ENCODE measurements at places on chromosomes 11 and 22.

DNA sequence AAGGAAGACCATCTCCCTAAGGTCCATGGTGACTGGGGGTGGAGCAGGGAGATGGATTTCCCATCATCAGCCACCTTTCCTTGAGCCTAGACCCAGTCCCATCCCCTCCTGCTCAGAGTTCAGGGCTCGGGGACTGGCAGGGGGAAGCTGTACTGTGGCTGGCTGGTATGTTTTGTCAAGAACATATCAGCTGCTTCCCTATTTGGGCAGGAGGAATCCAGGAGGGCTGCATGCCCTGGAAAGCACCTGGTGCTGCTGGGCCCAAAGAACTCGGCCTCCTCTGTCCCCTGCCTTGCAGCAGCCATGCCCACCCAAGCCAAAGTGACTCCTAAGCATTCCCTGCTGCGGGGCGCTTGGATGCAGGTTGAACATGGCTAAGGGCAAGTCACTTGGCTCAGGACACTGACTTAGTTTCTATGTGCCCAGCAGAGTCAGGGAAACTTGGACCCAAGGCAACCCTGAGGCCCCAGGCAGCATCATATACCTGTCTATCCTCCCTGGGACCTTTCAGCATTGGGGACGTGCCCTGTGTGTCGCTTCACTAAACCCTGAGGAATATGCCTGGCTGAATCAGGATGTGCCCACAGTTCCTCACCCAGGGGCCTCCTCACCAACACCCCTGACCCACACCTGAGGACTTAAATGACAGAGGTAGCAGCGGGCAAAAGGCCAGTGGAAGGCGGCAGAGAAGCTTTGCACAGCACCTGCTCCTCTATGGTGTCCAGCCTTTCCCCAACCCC is 43.1 kb downstream of the BUD13 start:
- no peak for DNase-seq

DNA sequence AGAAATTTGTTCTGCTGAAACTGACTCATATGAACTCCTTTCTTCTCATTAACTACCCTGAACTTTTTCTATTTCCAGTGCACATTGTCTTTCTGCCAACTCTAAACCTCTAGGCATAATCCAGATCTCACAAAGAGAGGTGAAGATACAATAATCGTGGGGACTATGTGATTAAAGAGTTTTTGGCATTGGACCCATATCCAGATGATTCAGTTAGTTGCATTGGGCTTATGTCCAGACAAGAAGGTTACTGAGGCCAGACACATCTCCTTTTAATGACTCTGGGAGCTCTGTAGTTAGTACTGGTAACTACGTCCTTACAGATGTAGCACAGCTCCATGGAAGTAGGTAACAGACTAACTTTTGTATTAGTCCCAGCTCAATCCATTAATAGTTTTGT is 273.0 kb downstream of the CASP12 start:
- no peak for DNase-seq

DNA sequence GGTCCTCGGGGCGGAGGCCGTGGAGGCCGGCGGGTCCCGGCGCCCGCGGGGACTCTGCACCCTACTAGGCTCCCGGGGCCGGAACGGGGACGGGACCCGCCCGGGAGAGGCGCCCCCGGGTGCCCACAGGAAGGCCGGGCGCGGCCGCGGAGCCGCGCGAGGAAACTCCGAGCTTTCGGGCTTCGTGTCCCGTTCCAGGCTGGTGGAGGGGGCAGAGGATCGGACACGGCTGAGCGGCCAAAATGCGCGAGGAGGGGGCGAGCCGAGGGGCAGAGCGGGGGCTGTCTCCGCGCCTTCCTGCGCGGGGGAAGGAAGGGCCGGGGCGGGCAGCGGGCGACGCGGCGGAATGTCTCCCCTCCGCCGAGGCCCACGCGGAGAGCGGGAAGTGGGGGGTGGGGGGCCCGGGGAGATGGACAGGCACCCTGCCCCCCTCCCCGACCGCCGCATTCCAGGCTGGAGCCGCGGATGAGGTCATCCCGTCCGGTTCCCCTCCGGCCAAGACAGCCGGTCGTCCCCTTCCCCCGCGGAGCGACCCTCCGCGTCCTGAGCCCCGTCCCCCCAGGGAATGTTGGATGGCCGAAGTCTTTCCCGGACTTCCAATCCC is 430 bp downstream of the CDC42EP1 start:
- no peak for DNase-seq

GRCh38 chr11:35981581-35981980 is 37.7 kb downstream of the LDLRAD3 start:
- no peak for DNase-seq

DNA sequence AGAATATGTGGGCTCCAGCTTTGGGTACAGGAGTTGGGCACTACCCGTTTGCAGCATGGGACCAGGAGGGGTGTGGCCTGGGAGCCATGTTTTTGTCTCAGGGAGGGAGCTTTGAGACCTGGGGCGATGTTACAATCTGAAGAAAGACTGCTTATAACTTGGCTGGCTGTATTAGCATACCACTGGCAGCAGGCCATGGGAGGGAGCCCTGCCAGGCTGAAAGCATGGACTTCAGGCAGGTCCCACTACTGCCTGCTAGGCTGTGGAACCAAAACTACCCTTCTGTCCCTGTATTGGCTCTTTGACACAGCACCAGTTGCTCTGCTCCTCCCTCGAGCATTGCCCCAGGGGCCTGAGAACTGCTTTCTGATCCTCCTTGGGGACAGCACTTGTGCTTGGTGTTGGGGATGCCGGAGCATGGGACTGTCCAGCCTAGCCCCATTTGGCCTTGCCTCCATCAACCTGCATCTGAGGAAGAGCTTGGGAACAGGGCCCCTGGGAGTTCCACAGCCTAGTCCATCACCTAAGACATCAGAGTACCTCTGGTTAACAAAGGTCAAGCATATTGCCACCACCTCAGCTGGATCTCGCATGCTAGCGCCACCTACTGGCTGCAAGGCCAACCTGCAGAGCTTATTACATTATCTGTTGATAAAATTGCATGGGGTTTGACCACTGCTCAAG is 217.4 kb downstream of the SBF2 start:
- DNase-seq = no peak

- no peak for DNase-seq
Measured at GRCh38 chr11:129825380-129825779, 9.7 kb downstream of the TMEM45B start.

DNA sequence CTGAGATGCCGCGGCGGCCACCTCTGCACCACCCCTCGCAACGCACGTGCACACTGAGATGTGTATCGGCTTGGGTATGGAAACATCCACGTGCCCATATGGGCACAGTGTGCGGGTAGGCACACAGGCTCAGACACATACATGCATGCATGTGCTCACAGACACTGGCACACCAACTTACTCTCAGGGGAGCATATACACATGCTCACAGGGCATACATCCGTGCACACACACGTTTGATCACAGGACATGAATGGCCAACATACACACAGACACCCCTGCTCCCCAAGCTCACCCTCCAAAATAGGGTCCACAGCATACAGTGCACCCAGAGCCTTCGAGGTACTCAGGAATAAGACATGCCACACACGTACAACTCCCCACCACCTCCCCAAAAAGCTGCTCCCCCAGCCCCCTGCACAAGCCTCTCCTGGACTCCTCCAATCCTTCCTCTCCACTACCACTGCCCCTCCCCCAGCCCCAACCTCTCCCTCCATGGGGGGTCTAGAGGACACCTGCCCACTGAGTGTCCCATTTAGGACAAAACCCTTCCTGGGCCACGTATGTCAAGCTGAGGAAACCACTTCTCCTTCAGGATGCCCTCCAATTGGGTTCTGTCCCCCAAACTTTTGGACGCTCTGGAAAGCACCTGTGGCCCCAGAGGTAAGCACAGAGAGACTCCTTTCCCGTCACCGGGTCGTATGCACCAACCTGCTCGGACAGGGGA is 53.1 kb downstream of the SLC22A12 start:
- no peak for DNase-seq

DNA sequence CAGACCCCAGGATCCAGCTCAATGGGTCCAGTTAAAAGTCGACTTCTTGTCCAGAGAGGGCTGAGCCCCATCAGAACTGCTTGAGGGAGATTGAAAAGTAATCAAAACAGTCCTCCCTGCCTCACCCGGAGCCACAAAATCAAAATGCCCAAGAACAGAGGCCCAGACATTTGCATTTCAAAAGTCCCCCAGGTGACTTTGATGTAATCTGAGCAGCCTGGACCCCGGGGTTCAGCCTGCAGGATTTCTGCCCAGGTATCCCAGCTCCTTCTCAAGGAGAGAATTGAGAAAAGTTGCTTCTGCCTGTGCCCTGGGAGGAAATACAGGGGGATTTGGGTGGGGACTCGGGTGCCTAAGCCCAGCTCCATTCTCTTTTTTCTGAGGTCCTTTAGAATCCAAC is 1385.0 kb downstream of the TBC1D22A start:
- DNase-seq = no peak

GRCh38 chr11:8329336-8329735 is 65.7 kb upstream of the LMO1 start:
- DNase-seq = no peak

DNA sequence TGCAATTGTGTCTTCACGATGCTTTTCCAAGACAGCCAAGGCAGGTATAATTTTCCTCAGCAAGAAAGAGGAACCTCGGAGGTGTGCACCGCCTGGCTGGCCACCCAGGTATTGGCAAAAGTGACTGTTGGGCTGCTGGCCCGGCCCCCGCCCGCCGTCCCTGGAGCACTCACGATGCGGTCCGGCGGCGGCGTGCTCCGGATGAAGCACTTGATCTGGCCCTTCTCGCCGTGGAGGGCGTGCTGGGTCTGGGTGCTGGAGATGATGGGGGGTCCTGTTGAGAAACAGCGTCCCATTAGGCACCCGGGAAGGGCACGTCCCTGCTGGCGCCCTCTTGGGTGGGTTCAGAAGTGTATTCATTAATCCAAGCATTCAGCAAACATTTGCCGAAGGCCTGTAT is 84.8 kb downstream of the ST3GAL4 start:
- DNase-seq = no peak

GRCh38 chr11:125084057-125084416 is 20.9 kb downstream of the SLC37A2 start:
- DNase-seq = no peak

Measured in left renal cortex interstitium (tissue), 4 donors.